ENCODE measurements at places on chromosomes 1 and 21.

DNA sequence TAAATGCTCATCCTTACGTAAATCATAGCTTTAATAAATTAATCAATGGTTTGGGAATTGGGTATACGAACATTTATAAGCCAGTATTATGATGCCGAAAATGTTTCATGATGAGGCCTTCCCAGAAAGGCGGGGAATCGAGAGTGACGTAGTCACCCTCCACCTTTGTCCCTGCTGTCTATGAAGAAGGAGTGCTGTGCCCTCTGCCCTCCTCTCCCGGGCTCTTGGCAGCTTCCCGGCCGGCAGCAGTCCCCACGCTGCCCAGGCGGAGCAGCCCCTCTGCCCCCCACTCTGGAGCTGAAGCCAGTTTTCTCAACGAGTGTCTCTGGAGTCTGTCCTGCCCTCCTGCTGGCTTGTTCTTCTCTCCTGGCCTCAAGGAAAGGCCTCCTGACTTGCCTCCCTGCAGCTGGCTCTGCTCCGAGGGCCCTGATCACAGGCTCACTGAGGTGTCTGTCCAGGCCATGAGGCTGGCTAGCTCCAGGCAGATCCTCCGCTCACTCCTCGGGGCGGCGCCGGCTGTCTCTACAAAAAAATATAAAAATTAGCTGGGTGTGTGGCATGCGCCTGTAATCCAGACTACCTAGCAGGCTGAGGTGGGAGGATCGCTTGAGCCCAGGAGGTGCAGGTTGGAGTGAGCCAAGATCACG, 150.7 kb upstream of the COL6A1 start:
- DNase-seq: no peak

- DNase-seq: no peak
Observed at GRCh38 chr1:59707178-59707791, 107.5 kb upstream of the HOOK1 start.

DNA sequence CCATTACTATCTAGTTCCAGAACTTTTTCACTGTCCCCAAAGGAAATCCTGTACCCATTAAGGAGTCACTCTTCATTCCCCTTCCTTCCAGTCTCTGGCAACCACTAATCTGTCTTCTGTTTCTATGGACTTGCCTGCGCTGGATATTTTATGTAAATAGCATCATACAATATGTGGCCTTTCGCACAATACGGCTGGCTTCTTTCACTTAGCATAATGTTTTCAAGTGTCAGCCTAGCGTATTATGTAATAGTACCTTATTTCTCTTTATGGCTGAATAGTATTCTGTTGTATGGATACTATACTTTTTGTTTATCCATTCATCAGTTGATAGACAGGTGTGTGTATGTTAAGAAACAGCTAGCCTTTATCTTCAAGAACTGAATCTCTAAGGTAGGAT, 14.3 kb downstream of the ATF3 start:
- DNase-seq: no peak

- peak; percentile 66 for DNase-seq
Observed at GRCh38 chr1:200890818-200891773, 3.6 kb upstream of the INAVA start.

DNA sequence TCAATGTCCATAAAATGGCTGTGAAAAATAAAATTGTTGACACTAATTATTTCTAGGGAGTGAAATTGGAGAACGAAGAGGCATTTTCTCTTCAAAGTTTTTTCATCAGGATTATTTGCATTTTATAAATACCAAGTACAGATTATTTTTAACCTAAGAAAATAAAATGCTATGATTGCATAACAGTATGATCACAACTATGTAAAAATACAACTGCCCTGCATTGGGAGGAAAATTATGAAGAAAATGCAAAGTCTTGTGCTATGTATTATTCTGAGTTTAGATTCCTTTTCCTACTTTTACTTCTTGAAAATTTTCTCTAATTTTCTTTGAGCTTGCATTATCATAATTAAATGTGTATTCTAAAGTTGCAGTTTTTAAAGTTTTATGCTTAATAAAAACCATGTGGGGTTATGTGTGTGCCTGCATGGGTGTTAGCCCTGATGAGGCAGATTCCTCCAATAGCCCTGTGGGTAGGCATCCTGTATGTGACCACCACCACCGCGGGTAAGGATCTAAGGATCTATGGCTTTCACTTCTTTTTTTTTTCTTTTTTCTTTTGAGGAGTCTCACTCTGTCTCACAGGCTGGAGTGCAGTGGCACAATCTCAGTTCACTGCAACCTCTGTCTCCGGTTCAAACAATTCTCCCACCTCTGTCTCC, 24.7 kb downstream of the STX6 start:
- no peak for DNase-seq

GRCh38 chr1:204782118-204782700, 88.5 kb upstream of the NFASC start:
- no peak for DNase-seq

GRCh38 chr1:70997793-70998192, 49.8 kb downstream of the PTGER3 start:
- DNase-seq: no peak

DNA sequence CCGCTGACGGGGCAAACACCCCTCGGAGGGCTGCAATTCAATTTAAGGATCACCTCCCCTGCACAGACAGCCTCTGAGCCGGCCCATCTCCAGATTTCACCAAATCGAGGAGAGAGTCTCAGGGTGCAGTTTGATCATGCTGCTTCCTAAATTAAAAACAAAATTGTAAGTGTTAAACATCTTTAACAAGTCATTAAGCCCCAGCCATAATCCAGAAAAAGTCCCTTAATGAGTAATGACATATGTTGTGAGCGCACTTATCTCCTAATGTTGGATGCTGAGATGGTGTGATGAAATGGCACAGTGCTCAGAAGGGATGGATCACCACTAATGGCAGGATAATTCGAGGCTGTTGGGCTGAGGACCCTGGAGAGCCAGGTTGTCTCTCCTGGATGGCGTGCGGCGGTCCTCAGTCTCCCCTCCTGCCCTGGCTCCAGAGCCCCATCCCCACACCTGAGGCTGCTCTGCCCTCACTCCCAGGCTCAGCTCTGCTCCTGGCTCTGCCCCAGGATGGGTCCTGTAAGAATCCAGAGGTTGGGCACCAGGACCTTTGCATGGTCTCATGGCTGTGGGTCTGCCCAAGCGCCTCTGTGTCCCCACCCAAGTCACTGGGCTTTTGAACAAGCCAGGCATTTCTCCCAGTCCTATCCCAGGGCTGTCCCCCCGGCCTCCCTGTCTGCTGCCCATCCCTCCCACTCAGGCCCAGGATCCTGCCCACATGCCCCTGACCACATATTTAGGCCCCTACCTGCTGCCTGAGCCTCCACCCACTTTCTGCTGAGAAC, 224.4 kb upstream of the POU3F1 start:
- no peak for DNase-seq

DNA sequence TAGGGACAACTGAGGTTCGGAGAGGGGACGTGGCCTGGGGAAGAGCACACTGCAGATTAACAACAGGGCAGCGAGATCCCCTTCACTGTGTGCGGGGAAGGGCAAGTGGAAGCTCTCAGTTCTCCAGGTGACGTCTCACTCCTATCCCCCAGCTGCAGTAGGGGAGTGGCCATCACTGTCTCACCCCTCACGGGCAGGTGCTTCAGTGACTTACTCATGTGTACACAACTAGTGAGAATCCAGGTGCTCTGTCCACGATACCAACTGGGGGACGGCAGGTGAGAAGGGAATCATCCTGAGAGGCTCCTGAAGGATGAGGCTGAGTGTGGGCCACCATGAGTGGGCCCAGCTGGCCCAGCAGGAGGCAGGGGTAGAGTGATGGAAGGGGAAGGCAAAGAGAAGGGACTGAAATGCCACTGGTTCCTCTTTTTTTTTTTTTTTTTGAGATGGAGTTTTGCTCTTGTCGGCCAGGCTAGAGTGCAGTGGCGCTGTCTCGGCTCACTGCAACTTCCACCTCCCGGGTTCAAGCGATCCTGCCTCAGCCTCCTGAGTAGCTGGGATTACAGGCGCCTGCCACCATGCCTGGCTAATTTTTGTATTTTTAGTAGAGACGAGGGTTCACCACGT, 25.9 kb downstream of the RHBG start:
- no peak for DNase-seq

GRCh38 chr21:41989698-41990097, 20.5 kb downstream of the ZBTB21 start:
- DNase-seq: no peak

GRCh38 chr1:160844447-160845232, 18.0 kb downstream of the CD244 start:
- DNase-seq: no peak

DNA sequence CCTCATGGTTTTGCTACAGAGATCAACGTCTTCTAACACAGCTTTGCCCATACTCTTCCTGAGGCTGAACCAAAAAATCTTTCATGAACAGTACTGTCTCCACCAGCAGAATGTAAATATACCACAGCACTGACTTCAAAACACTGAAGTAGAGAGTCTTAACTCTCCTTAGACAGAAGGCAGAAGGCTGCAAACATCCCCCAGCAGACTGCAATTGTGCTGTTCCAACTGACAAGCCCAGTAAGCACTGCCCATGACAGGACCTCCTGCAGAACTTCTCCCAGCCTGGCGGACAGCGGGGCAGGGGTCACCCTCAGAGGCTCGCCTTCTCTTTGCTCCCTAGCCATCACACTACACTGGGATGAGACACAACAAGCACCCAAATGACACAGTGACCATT, 218.7 kb downstream of the RERE start:
- no peak for DNase-seq

DNA sequence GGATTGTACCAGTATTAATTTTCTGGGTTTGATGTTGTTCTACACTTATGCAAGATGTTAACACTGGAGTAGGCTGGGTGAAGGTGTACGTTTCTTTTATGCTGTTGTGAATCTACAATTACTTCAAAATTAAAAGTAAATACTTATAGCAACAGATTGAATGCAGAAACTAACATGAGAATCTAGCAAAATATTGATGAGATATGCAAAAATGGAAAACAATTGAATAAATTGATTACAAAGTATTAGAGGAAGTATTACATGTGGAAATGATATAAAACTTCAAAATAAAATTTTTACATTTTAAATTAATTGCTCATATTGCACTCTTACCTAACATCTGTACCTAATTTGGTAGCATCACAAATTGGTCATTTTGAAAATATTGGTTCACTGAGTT, 5.7 kb upstream of the SPRR3 start:
- no peak for DNase-seq

DNA sequence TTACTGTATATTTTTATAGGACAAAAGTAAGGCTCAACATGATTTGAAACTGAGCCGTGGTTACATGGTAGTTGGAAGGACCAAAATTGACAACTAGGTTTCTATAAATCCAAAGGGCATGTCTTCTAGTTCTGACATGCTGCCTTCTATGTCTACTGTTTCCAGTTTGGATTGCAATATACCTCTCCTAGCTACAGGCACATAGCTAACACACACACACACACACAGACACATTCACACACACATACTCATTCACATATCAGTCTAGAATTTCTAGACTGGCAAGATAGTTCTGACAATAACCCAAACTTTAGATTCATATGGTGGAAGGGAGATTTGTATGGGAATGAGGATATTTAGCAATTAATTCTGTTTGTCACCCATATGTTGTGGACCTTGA, 544.8 kb upstream of the CAMK1G start:
- no peak for DNase-seq

DNA sequence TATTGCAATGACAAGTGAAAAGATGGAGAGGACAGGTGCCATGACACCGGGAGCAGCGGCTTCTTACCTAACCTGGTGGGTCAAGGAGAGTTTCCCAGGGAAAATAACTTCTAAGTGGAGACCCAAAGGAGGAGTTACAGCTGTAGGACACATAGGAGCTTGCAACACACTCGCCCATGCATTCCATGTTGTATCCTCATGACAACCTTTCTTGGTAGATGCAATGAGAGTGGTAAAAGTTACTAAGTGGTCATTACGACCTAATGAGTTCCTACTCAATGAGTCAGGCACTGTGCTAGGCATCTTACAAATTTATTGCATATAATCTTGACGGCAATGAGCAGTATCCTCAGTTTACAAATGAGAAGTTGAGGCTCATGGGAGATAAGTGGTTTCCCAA, 119.5 kb upstream of the HOOK1 start:
- DNase-seq: no peak

DNA sequence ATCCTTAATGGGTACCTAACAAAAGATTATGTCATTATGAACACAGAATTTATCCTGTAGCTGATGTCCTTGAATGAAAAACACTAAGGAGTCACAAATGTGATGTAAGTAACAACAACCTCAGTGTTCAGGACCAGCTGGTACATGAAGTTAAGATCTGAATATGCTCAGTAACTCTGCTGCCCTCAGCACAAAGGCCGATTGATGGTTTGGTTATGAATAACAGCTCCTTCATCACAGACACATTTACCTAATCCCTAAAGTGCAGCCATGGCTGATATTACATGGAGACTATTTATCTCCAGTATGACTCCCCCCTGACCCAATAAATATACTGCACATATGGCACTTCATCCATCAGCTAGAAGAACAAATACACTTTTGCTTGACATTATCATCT, 75.2 kb downstream of the PLPPR5 start:
- DNase-seq: no peak

DNA sequence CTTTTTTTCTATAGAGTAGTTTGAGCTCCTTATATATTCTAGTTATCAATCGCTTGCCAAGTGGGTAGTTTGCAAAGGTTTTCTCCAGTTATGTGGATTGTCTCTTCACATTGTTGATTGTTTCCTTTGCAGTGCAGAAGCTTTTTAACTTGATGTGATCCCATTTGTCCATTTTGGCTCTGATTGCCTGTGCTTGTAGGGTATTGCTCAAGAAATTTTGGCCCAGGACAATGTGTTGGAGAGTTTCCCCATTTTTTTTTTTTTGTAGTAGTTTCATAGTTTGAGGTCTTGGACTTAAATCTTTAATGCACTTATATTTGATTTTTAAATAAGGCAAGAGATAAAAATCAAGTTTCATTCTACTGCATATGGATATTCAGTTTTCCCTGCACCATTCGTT, 774.8 kb upstream of the ADAMTS5 start:
- no peak for DNase-seq

DNA sequence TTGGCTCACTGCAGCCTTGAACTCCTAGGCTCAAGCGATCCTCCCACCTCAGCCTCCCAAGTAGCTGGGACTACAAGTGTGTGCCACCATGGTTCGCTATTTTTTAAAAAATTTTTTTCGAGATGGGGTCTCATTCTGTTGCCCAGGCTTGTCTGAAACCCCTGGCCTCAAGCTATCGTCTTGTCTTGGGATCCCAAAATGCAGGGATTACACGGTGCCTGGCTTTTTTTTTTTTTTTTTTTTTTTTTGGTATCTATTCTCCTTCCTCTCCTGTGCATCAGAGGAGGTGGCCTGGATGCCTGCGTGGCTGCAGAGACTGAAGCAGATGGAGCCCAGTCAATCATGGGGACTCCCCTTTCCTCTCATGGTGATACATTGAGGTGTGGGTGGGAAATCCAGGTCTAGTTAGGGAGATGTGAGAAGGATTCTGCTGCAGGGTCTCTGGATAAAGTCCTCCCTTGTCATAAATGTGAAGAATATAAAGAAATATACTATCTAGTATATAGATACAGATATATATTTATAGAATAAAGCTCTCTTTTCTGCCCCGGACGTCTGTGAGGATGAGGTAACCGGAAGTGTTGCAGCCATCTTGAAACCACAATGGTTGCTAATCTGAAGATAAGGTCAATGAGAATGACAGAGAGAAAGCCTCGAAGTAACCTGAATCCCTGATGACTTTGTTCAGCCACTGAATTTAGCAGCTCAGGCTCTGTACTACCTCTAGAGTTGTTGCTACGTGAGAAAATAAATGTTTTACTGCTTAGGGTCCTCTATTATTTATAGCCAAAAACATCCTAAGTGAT, 19.5 kb upstream of the RGSL1 start:
- no peak for DNase-seq

Data from progenitor cell of endocrine pancreas (in vitro differentiated cells).